ENCODE measurements at places on chromosomes 3 and 15. TPM values are rescaled to one million over a fixed set of nuclear protein-coding genes. Genes with fewer than 3 reads are reported as not detected.

C3orf22 gene
- not detected for total RNA-seq

PLA2G4E gene
- not detected for total RNA-seq

GOLGA8N gene
- 3.2 TPM for total RNA-seq

MUC20 gene
- 0.09 TPM for total RNA-seq

COL7A1 gene
- 1.4 TPM for total RNA-seq

CHRFAM7A gene
- 2.9 TPM for total RNA-seq

HDC gene
- total RNA-seq: not detected

ST3GAL6 gene
- 23.6 TPM for total RNA-seq

SLC28A1 gene
- total RNA-seq: not detected

ALG1L2 gene
- not detected for total RNA-seq

DNASE1L3 gene
- 0.09 TPM for total RNA-seq

REC114 gene
- not detected for total RNA-seq

HIGD2B gene
- not detected for total RNA-seq

TRPM1 gene
- total RNA-seq: 0.19 TPM

RYR3 gene
- not detected for total RNA-seq

SLC9C1 gene
- 0.09 TPM for total RNA-seq

SLC35G2 gene
- 15.0 TPM for total RNA-seq

MAP6D1 gene
- total RNA-seq: 0.75 TPM

KIF9 gene
- total RNA-seq: 3.8 TPM

SLC2A2 gene
- total RNA-seq: not detected

RGMA gene
- total RNA-seq: under 0.01 TPM

ANKUB1 gene
- total RNA-seq: not detected

ADCY5 gene
- not detected for total RNA-seq

Data from endothelial cell of coronary artery (primary cell).